ENCODE measurements at places on chromosomes 6 and 20.

DNA sequence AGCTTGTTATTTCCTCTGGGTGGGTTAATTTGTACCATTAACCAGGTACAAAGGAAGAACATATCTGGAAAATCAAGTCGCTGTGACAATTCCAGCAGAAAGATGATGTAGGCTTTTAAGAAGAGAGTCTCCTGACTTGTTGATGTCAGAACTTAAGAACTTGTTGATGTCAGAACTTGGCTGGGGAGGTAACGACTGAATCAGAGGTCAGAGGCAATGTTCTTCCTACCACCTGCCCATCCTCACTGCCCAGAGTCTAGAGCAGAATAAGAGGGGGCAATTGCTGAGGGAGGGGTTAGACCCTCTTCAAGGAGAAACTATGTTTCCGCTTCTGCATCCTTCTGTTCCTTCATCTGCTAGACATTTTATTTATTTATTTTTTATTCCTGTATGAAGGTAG lies 18.9 kb downstream of the MLIP start:
- DNase-seq: no peak

- no peak for DNase-seq
Observed at GRCh38 chr20:40807821-40808170, 118.8 kb upstream of the MAFB start.

DNA sequence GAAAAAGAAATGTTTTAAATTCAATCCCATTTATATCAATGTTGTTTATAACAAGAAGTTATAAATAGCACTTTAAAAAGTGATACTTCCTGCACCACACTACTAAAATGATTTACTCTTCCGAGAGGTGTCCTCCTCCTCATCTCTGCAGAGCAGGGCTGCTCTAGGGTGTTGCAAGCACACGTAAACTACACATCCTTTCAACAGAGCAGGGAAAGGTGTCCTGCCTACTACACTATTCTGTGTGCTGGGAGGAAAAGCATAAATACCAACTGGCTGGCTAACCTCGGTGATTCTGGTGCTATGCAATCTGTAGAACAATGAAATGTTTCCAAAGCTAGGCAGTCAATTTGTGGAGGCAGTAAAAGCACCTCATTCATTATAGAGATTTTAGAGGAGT lies 89.5 kb upstream of the MAP7 start:
- DNase-seq: no peak

DNA sequence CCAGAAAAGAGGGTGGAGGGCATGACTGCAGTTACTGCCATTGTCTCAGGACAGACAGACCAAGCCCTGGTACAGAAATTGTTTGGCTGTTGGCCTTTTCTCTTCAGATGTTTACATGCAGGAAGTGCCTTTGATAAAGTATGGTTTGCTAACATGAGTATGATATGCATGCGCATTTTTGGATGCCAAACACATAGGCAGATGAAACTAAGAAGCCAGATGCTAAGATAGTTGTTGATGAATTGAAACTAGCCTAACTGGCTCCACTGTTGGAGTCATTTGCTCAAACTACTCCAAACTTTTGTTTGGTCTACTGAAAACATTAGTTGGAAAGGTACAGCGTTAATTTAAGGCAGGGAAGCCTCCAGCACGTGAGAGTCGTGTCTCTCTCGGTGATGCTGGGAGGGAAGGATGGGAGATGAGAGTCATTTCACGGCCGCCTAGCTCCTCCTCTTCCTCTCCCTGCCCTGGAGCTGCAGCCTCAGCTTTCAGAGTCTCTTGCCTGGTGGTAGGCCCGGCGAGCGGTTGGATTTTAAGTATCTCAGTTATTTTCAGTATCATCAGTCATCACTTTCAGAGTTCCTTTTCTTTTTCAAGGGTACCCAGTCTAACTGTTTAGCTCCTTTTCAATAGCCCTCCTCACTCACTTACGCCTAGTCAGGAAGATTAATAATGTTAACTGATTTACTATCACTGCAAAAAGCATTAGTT lies 29.7 kb downstream of the RREB1 start:
- DNase-seq: no peak

DNA sequence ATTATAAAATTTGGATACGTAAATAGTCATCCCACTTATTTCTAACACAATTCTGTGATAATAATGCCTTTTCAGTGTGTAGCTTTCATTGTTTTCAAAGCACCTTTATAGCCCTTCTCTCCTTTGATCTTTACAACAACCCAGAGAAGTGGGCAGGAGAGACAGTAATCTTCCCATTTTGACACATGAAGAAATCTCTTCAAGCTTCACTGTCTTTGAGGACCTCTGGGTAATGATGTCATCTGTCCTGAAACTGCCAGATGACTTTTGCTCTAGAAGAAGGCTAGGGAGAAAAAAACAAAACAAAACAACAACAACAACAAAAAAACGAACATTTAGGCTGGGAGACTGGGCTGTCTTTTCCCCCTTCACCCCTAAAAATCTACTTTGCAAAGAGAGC lies 203.0 kb downstream of the KCNQ5 start:
- DNase-seq: no peak

DNA sequence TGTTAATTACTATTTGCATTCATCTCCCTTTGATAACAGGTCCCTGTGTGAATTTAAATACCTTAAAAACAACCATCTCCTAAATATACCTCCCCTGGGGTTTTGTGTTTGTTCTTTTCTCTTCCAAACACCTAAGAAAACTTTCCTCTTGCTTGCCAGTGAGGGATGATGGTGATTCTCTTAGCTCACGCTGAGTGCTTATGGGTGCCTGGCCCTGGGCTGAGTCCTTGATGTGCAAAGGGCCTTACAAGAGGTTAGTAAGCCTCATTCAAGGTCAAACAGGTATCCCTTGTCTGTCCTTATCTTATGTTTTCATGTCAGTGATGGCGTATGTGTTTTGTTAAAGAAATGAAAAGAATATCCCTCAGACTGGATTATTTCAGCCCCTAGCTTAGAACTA lies 76.3 kb downstream of the SYCP2L start:
- DNase-seq: no peak

GRCh38 chr6:159464816-159465215 lies 228.2 kb downstream of the SOD2 start:
- no peak for DNase-seq

DNA sequence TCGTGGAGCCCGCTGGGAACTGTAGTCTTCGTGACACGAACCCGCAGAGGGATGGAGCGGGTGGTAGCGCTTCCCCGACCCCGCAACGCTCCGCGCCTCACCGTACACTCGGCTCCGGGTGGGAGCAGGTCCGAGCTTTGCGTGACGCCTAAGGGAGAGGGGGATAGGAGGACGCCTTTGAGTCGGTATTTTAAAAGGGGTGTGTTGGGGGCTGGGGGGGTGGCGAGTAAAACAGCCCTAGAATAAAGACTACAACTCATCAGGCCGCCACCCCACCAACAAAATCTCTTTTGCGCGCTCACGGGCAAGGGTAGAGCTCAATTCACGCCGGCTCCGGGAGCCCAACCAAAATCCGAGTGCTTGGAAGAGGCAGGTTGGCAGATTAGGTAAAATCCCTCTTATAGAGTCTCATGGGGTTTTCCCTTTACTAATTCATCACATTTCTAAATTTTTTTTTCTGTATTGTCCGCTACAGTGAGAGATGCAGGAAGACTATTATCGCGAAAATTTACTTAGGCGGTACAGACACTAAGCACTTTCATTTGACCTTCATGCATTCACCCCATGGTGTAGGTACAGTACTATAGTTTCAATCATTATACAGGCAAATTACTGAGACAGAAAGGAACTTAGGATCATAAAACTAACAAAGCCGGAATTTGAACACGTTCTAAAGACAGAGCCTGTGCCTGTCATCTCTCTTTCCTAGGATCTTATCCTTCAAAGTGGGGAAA lies 706 bp upstream of the SNX14 start:
- DNase-seq: peak; percentile 7

DNA sequence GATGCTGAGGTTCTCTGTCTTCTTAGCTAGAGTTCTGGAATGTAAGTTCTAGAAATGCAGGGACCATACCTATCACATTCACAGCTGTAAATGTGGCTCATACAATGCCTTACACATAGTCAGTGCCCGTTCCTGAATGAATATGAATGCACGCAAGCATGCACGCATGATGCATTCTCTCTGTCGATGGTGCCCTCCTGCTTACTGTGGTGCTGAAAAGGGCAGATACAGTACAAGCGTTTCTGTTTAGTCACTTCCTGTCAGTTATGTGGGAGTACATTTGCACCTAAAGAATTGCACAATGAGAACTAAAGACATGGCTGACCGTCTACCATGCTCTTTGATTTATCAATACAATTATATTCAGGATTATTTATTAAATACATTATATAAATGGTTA lies 152.2 kb upstream of the SOX4 start:
- DNase-seq: no peak

DNA sequence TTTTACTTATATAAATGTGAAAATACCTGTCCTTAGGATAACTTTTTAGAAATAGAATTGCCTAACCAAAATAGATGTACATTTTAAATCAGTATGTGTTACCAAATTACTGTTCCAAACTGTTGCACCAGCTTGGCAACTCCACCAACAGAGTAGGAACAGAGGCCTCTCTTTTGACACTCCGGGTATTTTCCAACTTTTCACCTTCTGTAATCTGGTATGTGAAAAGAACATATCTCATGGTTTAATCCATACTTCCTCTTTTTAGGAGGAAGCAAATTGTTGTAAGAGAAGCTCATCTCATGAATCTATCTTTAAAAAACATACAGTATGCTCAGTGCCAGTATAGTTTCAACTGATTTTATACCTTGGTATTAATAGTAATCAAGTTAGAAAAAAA lies 24.9 kb downstream of the RNF144B start:
- no peak for DNase-seq

GRCh38 chr6:7261852-7262461 lies 51.0 kb downstream of the SSR1 start:
- no peak for DNase-seq

DNA sequence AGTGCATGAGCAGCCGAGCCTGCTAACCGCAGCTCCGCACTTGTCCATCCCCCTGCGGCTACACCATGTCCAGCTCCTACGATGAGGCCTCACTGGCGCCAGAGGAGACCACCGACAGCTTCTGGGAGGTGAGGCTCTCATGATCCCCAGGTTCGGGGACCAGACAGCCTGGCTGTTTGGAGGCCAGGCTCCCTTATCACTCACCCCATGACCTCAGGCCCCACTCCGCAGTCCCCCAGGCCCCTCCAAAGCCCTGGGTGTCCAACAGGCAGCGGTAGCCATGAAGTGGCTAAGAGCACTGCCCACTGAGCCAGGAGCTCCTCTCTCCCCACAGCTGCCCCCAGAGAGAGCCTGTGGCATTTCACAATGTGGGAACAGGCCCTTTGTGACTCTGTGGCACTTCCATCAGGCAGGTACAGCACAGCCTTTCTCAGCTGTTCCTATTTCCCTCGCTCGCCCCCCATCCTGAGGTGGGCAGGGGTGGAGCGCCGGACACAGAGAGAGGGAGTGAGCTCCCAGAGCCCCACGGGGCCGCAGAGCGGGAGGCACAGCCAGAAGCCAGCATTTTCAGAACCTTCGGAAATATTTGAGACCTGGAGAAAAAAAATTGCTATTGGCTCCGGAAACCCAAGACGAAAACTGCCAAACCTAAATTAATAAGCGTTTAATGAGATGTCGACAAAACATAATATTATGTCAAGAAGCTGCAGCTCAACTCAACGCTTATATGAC lies 29.7 kb downstream of the SPDEF start:
- DNase-seq: no peak

DNA sequence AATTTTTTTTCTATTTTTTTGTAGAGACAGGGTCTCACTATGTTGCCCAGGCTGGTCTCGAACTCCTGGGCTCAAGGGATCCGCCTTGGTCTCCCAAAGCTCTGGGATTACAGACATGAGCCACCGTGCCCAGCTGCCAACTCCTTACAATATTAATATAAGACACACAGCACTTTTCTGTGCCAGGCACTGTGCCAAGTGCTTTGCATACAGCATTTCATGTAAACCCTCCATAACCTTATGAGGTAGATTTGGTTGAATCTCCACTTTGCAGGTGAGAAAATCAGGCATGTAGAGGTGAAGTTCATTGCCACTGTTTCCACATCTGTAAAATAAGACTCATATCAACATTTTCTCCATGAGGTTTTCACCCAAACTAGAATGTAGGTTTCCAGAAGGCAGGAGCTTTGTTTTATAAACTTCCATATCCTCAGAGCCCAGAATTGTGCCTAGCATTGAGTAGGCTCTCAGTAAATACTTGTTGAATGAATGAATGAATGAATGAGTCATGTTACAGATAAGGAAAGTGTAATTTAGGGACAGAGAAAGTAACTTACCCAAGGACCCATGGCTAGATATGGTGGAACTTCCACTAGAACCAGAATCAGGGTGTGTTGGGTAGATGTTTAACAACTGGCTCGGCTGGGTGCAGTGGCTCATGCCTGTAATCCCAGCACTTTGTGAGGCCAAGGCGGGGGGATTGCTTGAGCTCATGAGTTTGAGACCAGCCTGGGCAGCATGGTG lies 3.0 kb upstream of the CTNNBL1 start:
- no peak for DNase-seq

DNA sequence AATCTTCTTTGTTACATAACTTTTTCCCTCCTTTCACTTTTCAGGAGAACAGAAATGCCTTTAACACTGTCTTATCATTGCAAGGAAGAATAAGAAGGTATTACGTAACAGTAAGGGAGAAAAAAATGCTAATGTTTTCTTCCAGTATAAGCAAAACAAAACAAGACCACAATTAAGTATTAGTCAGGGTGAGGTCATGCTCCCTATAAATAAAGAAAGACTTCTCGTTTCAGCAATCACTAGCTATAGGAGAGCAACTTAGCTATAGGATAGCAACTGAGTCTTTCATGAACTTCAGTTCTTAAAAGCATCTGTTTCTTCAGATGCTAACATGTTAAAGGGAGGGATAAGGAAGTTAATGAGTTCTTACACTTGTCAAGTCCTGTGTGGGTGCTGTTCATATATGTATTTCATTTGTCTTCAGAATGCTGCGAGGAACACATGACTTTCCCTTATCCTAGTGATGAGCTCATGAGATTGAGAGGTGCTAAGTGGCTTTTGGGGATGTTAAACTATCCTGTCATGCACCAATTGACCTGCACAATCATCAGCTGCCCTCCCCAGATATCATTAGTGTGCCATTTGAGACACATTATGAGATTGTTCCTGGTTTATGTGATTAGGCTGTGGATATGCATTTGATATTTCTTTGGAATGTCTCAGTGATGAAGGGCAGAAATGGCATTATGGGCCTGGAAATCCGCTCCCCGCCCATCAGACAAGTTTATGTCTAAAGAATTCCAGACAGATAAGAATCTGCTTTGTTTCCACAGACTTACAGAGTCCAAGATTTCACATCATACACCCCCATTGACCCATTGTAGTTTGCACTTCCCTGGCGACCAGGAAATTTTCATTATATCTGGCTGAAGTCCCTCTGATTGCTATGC lies 37.5 kb downstream of the LAMA4 start:
- DNase-seq: no peak

- no peak for DNase-seq
Observed at GRCh38 chr6:169074526-169074925, 179.1 kb downstream of the THBS2 start.

Measured in HS-27A (cell line).